ENCODE measurements at places on chromosomes 6 and 20.

DNA sequence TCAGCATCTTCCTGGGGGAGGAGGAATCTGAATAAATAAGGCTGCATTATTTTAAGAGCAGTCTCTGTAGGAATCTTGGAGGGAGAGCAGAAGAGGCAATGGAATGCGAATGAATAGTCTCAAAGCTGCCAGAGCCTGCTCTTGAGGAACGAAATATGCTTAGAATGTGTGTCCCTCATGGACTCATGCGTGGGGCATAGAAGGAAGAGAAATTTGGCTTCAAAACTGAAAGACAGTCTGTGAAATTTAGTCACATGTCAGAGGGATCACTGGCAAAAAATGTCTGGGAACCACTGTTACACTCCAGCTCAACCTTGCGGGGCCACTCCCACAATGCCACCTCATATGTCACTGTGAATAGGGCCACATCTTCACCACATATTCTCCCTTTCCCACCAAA, 95.5 kb downstream of the GJA10 start:
- DNase-seq, result no peak

DNA sequence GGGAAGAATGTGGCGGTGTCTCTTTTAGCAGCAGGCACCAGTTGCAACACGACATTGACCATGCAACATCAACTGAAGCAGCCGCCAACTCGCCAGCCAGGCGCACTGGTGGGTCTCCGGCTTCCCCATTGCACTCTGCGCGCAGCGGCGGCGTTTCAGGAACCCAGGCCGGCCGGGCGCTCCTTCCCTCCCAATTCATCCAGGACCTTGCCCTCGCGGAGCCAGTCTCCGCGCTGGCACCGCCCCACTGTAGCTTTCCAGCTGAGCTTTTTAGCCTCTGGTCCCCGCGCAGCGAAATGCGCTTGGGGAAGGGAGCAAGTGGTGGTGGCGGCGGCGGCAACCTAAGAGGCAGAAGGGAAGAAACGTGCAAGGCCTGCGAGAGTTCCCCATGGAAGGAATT, 297.9 kb upstream of the RIMS1 start:
- DNase-seq, result no peak

GRCh38 chr20:59125836-59126235, 37.8 kb upstream of the ZNF831 start:
- no peak for DNase-seq

- no peak for DNase-seq
Measured at GRCh38 chr6:36851149-36851614, 11.9 kb upstream of the CPNE5 start.

GRCh38 chr6:7106752-7107577, 796 bp upstream of the RREB1 start:
- DNase-seq, result peak; percentile 53

GRCh38 chr20:53606364-53606985, 12.8 kb upstream of the ZNF217 start:
- no peak for DNase-seq

DNA sequence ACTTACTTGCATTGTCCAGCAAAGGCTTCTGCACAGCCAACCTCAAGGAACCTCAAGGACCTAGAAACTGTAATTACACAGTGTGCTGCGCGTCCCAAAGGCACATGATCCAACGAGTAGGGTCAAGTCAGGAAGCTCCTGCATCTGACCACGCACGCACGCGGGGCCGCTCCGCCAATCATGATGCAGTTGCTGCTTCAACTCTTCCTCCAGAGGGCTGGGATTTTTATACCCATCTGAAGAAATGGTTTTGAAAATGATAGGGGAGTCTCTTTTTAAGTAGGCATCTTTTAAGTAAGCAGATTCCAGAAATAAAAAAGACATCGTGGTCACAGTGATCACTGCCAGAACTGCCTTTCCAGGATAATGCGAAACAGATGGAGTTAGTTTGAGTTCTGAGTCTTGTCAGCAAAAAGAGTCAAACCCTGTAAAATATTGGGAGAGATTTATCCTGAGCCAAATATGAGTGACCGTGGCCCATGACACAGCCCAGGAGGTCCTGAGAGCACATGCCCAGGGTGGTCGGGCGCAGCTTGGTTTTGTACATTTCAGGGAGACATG, 34.0 kb downstream of the KIF25 start:
- no peak for DNase-seq

GRCh38 chr6:126904176-126904575, 214.3 kb upstream of the RSPO3 start:
- no peak for DNase-seq

DNA sequence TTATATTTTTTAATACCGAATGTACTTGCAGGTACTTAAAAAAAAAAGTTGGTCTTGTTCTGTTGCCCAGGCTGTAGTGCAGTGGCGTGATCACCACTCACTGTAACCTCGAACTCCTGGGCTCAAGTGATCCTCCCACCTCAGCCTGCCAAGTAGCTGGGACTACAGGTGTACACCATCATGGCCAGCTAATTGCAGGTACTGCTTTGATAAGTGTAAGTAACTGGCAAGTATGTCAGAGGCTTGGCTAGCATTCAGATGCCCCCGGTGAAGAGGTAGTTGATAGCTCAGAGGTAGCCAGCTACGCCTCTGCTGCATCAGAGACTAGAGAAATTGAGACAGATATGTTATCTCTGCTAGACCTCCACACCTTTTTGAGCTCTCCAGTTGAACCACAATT, 40.5 kb downstream of the BTBD9 start:
- DNase-seq, result no peak

GRCh38 chr6:74346936-74347535, 651.0 kb downstream of the CD109 start:
- DNase-seq, result no peak

DNA sequence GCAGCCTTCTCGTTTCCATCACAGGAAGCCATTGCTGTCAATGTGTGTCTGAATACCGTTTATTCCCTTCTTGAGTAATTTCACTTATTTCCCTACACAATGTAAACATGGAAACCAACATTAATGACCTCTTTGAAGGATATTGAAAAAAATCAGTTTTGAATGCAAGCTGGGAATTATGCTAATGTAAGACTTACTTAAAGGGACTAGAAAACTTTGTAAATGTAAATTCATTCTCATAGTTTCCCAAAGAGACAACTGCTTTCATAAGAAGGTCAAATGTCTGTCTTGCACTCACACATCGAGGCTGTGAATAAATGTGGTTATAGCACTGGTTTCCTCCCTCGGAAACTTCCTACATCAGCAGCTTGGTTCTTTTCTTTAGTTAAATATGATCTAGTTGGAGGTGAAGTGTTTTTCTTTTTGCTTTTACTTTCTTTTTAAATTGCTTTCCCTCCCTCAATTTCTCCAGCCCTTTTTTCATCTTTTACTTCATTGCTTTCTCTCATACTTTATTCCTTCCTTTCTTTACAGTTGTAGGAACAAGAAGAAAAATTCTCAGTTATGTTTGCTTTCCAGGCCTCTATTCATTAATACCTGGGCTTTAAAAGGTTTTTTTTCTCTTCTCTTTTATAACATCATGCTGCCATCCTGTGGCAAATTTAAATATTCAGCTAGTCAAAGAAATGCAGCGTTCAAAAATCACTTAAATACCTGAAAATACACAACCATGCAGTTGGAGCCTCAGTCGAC, 108.3 kb downstream of the TNFAIP3 start:
- DNase-seq, result no peak

- DNase-seq, result no peak
Measured at GRCh38 chr6:111503194-111503593, 20.2 kb upstream of the REV3L start.

- DNase-seq, result no peak
Measured at GRCh38 chr20:59392736-59393135, 92.3 kb downstream of the EDN3 start.

DNA sequence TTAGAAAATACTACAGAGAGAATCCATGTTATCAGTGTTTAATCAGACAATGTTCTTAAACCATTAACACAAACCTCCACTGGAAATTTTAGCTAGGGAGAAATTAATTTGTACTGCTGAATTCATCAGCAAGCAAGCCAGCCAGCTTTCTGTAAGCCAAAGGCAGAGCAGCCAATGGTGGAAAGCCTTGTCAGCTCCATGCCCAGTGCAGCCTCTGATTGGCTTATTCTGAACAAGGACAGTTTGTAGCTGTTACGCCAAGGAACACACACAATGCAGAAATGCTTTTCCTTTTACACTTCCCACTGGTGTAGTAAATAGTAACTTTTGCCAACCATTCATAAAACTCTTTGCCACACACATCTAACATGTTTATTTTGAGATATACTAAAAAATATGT, 265.0 kb downstream of the TENT5A start:
- DNase-seq, result no peak

GRCh38 chr6:136890986-136891385, 31.1 kb upstream of the SLC35D3 start:
- no peak for DNase-seq

- no peak for DNase-seq
Measured at GRCh38 chr6:47633141-47633540, 65.2 kb upstream of the ADGRF4 start.

DNA sequence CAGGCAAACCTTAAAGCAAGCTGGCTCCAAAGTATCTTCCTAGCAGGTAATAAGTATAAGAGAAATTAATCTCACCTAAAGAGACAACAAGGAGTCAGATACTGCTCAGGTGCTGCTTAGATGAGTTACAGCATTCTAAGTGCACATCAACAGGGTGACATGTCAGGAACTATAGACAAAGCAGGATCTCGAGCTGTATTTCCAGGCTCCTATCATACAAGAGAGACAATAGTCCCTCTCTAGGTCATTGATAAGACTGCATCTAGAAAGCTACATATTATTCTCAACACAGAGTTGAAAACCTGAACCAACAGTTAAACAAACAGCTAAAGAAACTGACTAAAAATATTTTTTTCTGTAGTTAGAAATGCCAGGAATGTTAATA, 3.9 kb downstream of the PTPRK start:
- DNase-seq, result no peak

DNA sequence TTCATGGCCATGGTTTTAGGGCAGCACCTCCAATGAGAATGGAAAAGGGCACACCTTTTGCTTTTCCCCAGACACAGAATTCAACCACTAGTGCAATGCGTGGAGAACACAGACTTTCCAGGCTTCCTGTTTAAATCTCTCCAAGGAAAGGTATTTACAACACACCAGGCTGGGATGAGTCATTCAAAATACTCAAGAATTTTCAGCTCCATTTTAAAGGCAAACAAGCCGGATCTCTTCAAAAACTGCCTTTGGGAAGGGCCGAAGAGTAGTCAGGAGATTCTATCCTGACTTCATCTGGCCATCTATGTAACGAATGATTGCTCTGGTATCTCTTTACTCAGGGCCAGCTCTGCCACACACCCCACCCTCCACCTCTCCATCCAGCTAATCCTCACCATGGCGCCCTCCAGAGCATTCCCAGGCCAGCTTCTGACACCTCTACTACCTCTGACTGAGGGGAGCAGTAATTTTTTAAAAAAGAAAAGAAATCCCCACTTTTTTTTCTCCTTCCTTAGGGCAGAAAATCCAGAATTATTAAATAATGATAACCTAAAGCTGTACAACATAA, 254.6 kb downstream of the LY86 start:
- no peak for DNase-seq

DNA sequence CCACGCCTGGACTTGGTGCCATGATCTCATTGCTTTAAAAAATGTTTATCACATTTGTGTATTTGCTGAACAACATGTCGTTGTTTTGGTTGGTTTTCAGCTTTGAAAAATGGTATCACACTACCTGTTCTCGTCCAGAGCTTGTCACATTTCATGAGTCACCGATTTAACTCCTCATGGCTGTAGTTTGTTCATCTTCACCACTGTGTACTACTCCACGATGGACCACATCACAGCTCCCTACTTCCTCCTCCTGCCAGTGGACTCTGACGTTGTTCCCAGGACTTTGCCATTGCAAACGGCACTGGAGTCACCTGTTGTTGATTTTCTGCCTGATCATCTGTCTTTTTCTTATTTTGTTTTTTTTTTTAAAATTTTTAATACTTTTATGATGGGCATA, 157.7 kb downstream of the ERMARD start:
- DNase-seq, result no peak

GRCh38 chr6:53020005-53020744, 25.1 kb upstream of the GSTA4 start:
- no peak for DNase-seq

GRCh38 chr6:139395891-139396301, 21.4 kb upstream of the CITED2 start:
- no peak for DNase-seq

DNA sequence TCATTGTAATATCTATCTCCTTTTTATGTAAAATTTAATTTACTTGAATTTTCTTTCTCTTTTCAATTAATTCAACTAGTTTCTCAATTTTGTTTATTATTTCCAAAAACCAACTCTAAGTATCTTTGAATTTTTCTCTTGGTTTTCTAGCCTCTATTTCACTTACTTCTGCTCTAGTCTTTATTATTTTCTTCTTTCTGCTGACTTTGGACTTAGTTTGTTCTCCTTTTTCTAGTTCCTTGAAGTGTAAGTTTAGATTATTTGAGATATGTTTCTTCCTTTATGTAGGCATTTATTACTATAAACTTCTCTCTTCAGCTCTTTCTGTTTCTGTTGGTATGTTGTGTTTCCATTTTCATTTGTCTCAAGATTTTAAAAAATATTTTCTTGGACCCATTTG, 70.8 kb downstream of the TNFAIP3 start:
- no peak for DNase-seq

GRCh38 chr6:10300071-10300470, 114.8 kb downstream of the TFAP2A start:
- DNase-seq, result no peak

- no peak for DNase-seq
Measured at GRCh38 chr6:30244560-30244959, 31.4 kb upstream of the TRIM26 start.

DNA sequence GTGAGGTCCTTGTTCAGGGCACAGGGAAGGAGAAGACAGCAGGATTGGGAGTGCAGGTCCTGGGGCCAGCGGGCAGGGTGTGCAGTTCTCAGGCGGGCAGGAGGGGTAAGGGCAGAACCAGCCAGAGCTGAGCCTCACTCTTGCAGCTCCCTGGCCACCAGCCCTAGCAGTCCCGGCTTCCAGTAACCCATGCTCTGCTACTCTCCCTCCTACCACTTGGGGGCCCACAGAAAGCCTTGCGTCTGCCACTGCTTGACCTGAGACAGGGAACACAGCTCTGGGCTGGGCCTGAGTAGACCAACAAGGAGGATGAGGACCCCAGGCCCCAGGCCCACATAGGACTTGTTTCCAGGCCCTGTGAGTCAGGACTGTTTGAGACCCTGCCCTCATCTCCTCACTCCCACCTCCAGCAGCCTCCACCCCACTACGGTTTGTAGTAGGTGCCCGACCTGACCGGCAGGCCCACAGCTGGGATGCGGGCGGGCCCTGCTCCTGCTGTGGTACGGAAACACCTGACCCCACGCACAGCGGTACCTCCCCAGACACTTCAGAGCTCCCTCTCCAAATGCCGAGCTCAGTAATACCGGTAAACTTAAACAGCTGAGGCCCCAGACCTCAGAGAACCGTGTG, 39.2 kb downstream of the KCNK5 start:
- DNase-seq, result peak; percentile 57

DNA sequence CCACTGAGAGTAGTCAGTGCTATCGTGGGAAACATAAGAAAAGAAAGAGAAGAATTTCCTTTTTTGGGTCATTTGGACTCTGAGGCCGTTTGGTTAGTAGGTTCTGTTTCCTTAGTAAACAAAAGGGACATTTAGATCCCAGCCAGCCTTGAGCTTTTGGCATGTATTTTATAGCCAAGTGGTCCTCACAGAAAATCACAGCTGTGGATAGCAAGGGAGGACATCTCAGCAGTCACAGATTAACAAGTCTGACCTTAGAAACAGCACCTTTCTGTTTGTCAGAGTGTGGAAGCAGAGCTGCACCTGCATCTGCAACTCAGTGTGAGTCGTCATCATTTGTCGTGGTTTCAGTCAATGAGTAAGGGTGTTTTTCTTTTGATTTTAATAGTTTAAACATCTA, 40.5 kb downstream of the FAM120B start:
- no peak for DNase-seq

GRCh38 chr6:109912118-109912517, 66.0 kb upstream of the GPR6 start:
- DNase-seq, result no peak
